Activated CD4-positive, alpha-beta T cell treated with anti-CD3 and anti-CD28 coated beads for 24 hours (primary cell): ENCODE measurements at places on chromosomes 5 and 9.

DNA sequence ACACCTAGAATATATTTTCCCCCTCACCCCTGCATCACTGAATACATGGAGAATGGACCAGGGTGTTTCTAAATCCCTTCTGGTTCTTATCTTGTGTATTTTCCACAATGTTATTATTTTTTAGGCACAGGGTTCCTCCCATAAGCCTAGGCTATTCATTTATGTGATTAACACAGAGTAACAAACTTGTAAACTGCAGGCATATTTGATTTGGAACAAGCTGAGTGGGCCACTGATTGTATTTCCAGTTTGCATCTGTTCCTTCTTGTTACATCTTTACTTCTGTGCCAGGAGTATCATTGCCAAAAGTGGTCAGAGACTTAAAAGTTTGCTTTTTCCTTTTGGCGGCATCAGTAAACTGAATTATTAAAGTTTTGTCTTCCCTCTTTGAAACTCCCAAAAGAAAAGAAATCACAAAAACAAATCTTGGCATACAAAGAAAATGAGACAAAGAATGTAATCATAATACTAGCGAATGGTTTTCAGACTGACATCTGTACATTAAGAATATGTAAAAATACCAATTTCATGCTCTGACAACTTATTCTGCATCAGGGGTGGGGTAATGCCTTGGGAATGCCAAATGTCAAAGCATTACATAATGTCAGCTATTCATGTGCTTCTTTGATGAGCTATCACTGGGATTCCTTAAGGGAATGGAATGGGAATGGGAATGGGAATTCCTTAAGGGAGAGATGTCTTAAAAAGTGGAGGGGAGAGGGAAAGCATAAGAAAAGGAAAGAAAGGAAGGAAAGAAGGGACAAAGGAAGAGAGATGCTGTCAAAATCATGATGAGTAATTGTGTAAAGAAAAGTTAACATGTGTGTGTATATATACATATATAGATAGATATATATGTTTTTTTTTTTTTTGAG lies 22.2 kb upstream of the PAX5 start:
- no peak for DNase-seq

DNA sequence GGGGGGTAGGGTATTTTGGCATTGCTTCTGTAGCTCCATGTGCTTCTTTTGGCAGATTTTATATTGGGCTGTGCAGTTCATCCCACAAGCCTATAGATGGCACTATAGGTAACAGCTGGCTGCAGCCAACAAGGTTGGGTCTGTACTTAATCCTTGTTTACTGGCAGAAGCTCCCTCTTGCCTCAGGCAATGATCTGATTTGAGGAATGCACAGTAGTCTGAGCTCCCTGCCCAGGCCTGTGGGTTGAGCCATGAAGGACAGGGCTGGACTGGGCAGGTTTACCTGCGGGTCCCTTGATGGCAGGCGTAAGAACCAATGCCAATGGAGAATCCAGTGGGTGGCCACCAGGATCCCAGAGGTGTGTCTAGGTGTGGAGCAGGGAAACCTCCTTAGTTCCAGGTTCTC lies 11.7 kb upstream of the OR1J2 start:
- DNase-seq, result no peak

DNA sequence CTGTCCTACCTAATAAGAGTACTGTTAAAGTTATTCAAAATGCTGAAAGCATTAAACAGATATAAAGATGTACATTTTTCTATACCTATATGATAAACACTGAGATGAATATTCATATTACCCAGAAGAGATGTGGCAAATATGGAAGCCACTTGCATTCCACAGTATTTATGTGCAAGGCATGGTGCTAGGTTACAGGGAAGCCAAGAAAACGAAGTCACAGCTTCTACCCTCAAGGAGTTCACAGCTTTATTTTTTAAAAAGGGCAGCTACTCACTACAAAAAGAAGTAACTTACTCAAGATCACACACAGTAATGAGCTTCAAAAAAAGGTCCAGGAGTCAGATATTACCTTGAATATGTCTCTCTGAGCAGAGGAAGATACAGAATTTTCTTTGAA lies 484.6 kb downstream of the ZNF608 start:
- no peak for DNase-seq

- no peak for DNase-seq
These were observed 108.2 kb downstream of the HTR1A start for GRCh38 chr5:63854076-63854475.

GRCh38 chr9:136902259-136902821 lies 16.0 kb downstream of the TRAF2 start:
- DNase-seq, result peak; percentile 73

DNA sequence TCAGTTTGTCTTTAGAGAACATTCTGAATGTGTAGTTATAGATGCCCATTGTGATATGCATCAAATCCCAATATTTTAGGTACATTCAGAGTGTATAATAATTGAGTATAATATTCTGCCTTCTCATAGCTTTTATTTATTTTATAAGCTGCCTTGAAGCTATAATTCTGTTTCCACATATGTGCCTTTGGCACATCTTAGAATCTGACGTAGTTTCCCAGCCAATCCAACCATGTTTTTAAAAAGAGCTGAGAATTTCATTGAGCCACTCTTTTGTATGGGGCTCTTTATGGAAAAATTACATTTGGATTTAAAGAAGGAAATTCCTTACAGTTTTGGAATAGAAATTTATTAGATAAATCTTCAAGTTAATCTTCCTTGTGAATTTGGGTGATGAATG lies 65.4 kb downstream of the ADCY2 start:
- no peak for DNase-seq

- DNase-seq, result peak; percentile 10
These were observed 9.1 kb upstream of the RFK start for GRCh38 chr9:76403352-76403751.

DNA sequence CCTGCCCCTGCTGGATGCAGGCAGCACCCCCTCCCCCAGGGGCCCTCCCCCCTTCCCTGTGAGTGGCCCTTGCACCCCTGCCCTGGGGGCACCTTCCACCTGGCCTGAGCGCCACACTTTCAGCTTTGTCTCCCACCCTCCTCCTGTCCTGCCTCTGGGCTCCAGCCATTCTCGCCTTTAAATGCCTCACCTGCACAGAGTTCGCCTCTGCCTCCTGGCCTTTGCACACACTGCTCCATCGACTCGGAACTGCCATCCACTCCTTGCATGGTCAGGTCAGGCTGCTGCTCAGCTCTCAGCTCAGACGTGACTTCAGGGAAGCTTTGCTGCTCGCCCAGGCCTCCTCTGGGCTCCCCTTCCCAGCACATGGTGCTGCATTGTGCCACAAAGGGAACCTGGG lies 10.2 kb downstream of the FAM163B start:
- DNase-seq, result no peak

- no peak for DNase-seq
These were observed 143.4 kb downstream of the CDH12 start for GRCh38 chr5:22709743-22710142.

- no peak for DNase-seq
These were observed 694 bp upstream of the PHPT1 start for GRCh38 chr9:136848393-136849037.

DNA sequence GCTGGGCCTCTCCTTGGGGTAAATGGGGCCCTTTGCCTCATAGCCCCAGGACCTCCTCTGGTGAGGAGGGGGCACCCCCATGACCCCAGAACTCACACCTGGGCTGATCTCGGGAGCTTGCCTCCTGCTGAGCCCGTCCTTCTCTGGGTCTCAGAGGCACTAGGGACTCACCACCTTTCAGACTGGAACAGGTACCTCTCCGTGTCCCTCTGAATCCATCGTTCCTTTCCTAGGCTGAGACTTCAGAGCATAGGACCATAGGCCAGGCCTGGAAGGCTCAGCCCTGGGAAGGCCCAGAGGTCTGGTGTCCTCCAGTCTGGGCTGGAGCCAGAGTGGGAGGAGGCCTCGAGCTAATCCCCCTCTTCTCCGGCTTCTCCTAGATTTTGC lies 97.9 kb downstream of the CACNA1B start:
- DNase-seq, result no peak

DNA sequence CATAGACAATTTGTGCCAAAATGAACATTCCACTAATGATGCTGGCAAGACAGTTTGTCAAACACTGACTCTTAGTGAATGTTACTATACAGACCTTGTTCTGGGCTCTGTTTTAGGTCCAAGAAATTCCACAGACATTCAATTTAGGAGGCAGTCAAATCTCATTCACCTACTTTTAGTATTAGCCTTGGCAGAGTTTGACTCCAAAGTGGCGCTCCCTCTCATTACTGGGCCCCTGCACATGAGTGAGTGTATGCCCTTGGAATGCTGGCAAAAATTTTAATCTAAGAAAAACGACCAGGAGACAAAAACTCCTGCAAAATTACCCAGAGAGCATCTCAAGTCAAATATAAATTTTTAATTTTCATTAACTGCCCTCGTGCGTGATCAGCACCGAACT lies 94.9 kb upstream of the SLC27A6 start:
- no peak for DNase-seq

DNA sequence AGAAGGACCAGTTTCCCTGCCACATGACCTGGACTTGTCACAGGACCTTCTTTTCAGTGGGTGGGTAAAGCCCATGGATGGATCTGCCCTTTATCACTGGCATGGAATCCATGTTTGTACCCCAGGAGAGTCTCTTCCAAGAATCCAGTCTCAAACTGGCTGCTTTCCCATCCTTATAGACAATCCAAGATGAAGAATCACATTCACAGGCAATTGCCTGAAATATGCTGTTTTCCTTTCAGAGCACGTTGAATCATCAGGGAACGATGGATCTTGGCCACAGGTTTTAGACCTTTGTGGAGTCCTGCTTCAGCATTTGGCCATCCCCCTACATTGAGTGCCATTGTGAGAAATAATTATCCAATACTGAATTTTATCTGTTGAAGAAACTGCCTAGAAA lies 319.8 kb downstream of the ASTN2 start:
- no peak for DNase-seq

DNA sequence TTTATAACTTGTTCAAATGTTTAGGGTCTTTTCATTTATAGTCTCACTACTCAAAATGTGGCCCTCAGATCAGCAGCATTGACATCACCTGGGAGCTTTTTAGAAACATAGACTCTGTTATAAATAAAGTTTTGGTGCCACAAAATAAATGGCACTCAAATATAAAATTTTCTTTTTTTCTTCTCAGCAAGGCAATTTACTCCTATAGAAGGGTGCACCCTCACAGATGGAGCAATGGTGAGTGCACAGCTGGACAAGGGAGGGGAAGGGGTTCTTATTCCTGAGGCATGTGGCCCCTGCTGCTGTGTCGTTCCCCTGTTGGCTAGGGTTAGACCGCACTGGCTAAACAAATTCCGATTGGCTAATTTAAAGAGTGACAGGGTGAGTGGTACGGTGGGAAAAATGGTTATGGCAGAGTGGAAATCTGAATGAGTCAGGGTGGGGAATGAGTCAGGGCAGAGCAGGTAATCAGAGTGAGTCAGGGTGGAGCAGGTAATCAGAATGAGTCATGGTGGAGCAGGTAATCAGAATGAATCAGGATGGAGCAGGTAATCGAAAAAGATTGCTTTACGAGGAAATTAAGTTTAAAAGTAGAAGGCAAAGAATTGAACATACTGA lies 31.8 kb upstream of the C7 start:
- no peak for DNase-seq

- no peak for DNase-seq
These were observed 31.0 kb upstream of the ISOC1 start for GRCh38 chr5:129063483-129064113.

DNA sequence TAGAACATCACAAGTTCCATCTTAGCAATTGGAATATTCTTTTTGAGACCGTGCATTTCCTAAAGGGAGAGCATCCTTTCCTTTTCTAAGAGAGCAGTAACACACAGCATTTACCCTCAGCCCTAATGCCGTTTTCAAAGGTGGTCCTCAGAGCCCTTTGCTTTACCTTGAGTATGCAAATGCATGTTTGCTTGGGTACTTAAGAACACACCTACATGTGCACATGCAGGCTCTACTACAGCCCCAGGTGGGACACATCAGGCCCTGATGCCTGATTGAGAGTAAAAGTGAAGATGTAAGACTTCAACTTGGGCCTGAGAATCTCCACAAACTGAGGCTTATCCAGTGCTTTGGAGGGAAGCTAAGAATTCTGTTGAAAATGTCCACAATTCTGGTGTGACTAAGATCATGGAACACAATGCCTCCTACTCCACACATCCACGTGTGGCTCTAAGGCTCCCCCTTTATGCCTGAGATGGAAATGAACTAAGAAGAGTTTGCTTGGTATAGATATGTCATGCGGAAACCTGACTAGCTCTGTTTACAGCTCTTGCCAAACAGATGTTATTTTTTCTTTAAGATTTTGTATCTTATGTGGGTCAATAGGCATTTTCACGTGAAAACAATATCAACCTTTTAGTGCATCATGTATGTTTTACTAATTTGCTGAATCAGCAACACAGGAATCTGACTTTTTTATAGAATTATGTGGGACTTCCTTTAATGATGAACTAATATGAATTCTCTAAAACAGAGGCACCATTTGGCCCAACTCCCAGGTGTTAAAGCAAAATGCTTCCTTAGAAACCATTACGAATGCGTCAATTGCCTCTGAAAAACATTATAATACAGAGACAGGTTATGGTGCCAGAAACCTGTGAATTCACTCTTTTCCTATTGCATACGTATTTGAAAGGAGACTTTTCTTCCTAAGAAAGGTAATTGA lies 48.9 kb upstream of the SLC2A8 start:
- no peak for DNase-seq

- DNase-seq, result peak; percentile 96
These were observed at the start of gene DYNC2I2 for GRCh38 chr9:128656416-128657343. Gene DYNC2I2 (minus strand): TSS chr9:128656847. CDS start chr9:128656726, 121 bp downstream.

GRCh38 chr5:149961957-149962409 lies 1.4 kb downstream of the SLC26A2 start:
- DNase-seq, result no peak
